Lung (tissue), 17 donors: ENCODE measurements at places on chromosomes 3 and 15.

DNA sequence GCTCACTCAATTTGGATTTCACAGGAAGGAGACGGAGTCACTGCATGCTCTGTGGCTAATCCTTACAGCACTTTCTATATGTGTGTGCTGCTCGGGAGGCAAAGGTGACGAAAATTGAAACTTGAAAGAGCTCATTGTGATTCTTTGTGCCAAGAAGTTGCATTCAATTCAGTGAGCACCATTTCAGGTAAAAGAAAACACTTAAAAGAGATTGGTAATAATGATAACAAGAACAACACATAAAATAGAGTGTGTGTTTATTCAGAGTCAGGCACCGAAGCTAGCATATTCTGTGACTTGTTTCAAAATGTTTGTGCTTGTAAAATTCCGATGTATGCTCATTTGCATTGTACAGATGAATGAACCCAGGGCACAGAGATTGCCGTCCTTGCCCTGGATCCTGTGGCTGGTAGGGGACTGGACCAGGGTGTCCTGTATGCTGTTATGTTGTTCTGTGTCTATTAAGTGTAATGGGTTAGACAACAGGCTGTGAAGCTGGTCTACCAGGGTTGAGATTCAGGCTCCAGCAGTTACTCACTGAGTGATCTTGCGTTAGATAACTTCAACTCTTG, 193.3 kb upstream of the PROK2 start:
- DNase-seq = no peak

DNA sequence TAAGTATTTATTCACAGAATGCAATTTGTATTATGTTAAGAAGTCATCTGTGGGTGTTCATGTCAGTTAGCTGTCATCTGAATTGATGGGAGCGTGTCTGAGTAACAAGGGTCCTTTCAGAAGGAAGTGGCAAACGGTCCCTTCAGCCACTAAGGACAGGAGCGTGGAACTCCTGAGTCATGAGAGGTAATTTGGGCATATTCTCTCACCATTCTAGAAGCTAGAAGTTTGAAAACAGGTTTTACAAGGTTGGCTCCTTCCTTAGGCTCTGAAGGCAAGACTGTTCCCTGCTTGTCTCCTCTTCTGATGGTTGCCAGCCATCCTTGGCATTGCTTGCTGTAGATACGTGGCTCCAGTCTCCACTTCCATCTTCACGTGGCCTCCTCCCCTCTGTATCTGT, 19.7 kb downstream of the ABHD2 start:
- peak; percentile 21 for DNase-seq

DNA sequence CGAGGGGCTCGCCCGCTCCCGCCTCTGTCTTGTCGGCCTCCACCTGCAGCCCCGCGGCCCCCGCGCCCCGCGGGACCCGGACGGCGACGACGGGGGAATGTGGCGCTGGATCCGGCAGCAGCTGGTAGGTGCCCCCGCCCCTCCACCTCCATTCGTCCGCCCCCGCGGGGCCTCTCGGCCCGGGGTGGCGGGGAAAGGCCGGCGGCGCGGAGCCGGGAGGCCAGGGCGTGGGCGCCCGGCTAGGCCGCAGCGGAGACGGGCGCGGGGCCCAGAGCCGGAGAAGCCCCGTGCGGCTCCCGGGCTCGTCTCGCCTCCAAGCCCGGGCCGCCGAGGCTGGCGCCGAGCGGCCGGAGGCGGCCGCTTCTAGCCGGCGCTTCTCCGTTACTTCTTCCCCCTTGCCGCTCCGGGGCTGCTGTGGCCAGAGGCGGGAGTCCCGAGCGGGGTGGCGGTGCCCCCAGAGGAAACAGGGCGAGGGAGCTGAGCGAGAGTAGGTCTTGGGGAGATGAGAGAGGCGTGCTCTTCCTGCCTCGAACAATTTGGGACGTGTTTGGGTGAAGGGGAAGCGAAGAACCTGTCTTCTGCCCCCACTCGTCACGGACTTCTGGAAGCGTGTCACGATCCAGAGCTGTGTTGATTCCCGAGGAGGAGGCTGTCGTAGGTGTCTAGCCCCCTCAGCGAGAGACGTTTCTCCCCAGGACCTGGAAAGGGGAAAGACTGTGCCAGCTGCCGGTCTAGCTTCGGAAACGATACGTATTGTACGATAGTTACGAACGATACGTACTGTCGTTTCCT, 555 bp downstream of the ATP11B start:
- DNase-seq = peak; percentile 60

- DNase-seq = no peak
Measured at GRCh38 chr3:156311930-156312329, 191.6 kb downstream of the KCNAB1 start.

DNA sequence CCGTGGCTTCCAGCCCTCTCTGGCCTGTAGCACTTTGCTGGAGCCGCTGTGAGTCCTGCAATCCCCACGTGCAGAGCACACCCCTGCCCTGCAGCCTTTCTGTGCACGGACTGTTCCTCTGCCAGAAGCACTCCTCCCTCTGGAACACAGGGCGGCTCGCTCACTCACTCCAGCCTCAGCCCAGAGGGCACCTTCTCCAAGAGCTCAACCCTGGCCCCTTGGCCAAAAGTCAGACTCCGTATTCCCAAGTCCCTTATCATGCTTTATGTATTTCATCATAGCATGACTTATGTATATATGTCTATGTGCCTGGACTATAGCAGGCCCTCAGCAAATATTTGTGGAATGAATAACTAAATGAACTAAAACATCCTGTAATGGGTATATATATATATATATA, 63.2 kb downstream of the ASB7 start:
- DNase-seq = peak; percentile 38

DNA sequence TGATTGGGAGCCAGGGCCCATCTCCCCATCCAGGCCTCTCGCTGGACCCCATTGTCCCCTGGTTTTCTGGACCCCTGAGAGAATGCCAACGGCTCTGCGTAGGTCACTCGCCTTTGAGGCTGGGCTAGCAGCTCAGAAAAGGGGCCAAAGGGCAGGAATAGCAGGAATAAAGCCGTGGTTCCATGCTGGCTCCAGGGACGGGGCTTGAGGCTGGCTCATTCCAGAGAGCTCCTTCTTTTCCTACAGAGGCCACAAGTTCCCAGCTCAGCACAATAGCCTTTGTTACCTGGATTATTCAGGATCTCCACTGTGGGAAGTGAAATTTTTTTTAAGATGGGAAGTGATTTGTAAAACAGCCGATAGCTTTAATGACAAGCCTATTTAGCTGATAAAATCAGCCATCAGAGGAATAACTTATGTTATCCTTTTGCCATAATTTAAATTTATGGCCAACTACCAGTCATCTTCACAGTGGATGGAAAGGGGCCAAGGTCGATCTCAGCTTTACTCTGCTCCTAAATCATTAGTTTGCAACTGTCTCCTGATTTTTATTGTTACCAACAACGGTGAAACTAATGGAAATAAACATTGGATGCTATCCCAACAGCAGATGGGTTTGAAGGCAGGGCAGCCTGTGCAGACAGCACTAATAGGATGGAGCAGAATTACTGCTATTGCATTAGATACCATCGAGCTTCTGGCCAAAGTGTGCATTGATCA, 124.3 kb downstream of the TMEM266 start:
- DNase-seq = peak; percentile 40

- DNase-seq = no peak
Measured at GRCh38 chr3:195240939-195241338, 30.0 kb downstream of the XXYLT1 start.
